ENCODE measurements at places on chromosomes 1 and 21.

DNA sequence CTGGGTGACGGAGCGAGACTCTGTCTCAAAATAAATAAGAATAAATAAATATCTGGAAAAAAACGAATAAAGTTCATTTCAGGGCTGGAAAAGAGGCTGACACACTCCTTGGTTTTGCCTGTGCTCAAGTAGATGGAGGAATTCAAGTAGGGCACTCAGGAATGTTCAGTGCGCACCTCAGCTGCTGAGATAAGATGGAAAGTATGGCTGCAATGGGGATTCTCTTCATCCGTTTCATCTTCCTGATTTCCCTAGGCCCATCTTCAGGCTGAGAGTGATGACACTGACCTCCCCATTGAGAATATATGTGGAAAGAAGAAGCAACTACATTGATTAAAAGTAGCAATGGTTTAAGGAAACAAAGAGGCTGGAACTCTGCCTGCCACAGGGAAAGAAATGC lies 130.5 kb upstream of the ZNF644 start:
- DNase-seq: no peak

- DNase-seq: no peak
Measured at GRCh38 chr1:36888811-36889477, 145.4 kb downstream of the GRIK3 start.

DNA sequence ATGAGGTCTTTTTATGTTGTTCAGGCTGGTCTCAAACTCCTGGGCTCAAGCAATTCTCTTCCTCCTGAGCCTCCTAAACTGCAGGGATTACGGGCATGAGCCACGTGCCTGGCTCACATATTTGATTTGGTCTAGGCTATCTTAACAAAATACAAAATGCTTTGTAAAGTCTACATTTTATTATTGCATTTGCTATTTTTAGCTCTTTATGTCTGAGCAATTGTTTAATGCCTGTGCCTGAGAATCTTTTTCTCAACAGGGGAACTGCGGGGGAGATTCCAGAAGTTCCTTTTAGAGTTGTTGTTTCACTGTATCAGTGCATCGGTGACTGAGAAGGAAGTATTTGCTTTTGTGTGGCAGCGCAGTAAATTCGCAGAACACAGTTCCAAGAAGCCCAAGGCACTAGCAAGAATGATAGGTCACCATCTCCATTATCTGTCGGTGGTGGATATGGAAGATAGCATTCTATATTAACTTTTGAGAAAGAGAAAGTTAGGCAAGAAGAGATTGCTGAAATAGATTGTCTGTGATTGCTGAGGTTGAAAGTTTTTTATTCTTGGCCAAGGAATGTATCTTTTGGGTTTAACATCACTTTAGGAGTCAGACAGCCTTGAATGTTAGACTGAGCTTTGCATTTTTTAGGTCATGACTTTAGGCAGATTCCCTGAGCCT lies 167.3 kb downstream of the PDE4B start:
- no peak for DNase-seq

- no peak for DNase-seq
Measured at GRCh38 chr1:41242342-41243078, 404 bp upstream of the SCMH1 start.

- no peak for DNase-seq
Measured at GRCh38 chr1:171787686-171788480, 6.4 kb downstream of the METTL13 start.

Data from fibroblast of the conjunctiva (primary cell).